K562 (cell line): ENCODE measurements at places on chromosomes 11 and 22. TPM values are rescaled to one million over a fixed set of nuclear protein-coding genes. Genes with fewer than 3 reads are reported as not detected.
A peak's percentile ranks its signal among the peaks of the same experiment; 100 is the strongest.

Gene OR10D3
- 0.27 and 0.38 TPM in 2 replicates for polyA plus RNA-seq

DNA sequence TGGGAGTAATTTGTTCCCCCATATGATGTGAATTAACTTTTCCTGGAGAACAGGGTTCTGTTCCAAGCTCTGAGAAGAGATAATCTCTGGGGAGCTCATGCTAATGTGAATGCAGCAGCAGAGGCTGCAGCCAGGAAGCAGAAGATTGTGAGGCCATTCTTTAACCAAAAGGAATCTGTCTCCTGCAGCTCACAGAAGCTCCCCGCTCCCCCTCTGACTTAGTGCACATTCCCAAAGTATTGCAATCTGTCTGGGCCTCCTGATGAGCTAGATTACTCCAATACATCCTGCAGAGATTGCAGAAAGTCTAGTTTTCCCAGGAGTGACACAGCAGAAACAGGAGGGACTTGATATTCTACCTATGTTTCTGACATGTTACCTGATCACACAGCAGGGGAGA is 420.6 kb upstream of the FAT3 start:
- no peak overlapping the region for H3K4me3 ChIP-seq
- H3K36me3 ChIP-seq, result no peaks in the 10 kb centered on the region
- no peaks in the 10 kb centered on the region for H3K27me3 ChIP-seq
- DNase-seq, result no peak
- peaks cover 15% of the 10 kb centered on the region; the same call in 2 of the 3 replicates for H3K4me1 ChIP-seq

DNA sequence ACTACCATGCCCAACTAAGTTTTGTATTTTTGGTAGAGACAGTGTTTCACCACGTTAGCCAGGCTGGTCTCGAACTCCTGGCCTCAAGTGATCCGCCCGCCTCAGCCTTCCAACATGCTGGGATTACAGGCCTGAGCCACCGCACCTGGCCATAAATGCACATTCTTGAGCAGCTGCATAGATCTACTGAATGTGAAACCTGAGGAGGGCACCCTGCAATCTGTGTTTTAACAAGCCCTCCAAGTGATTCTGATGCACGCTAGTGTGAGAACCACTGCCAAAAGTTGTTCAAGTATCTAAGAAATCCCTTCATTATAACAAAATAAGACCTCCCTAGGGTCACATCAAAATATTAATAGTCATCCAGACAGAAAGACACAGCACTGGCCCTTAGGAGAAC is 89.3 kb downstream of the RDX start:
- DNase-seq, result no peak
- no peaks in the 10 kb centered on the region for H3K27me3 ChIP-seq
- H3K36me3 ChIP-seq, result no peaks in the 10 kb centered on the region

GRCh38 chr11:79963856-79964645 is 523.2 kb upstream of the TENM4 start:
- H3K4me1 ChIP-seq, result no peaks in the 10 kb centered on the region
- no peak overlapping the region for H3K27ac ChIP-seq
- DNase-seq, result no peak
- no peak overlapping the region for H3K4me3 ChIP-seq
- H3K36me3 ChIP-seq, result no peaks in the 10 kb centered on the region

DNA sequence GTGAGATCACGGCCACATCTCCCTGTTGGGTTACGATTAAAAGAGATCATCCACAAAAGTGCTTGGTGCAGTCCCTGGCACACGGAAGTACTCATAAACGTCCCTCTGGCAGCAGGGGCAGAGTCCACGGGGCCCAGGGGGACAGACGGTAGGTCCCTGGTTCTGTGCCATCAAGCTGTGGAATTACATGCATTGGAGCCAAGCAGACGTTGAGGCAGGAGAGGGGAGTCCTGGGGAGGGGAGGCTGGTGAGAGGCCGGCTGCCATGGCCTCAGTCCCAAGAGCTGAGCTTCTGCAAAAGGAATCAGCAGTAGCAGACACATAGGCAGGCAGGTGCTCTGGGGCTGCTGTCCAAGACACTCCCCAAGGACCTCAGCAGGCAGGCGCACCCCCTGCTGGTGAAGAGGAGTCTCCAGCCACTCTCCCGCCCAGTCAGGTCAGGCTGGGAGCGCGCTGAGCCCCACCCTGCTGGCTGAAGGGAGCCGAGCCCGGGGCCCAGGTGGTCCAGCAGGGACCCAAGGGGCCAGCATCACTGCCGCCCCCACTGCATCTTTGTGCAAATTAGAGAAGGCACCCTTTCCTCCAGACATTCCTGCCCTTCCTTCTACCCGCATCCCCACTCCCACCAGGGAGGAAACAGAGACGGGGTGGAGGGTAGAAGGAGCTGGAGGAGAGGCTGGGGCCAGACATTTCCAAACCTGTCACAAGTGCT is 7.6 kb upstream of the KCTD17 start:
- no peaks in the 10 kb centered on the region for H3K36me3 ChIP-seq
- H3K27me3 ChIP-seq, result no peaks in the 10 kb centered on the region
- peak; percentile 74 for DNase-seq
- H3K4me1 ChIP-seq, result no peaks in the 10 kb centered on the region
- no peak overlapping the region for H3K4me3 ChIP-seq

GRCh38 chr22:39233710-39234471 is 10.9 kb downstream of the PDGFB start:
- DNase-seq, result no peak
- peaks cover 56% of the 10 kb centered on the region for H3K4me1 ChIP-seq
- no peaks in the 10 kb centered on the region for H3K27me3 ChIP-seq
- H3K4me3 ChIP-seq, result no peak overlapping the region

DNA sequence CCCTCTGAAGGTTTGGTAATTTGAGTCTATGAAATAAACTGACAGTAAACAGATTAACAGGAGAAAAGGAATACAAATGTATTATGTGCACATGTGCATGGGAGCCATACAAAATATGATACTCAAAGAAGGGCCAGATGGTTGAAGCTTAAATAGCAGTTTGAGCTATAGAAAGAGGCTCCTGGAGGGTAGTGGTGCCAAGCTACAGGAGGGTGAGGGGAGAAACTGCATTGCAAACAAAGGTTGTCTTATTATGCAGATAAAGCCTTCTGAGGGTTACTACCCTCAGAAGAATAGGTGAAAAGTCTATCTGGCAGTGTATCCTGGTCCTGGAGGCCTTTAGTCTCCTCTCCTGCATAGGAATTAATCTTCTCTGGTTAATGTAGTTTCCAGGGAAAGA is 267.3 kb upstream of the MPPED2 start:
- DNase-seq, result no peak
- H3K4me1 ChIP-seq, result no peaks in the 10 kb centered on the region
- no peaks in the 10 kb centered on the region for H3K36me3 ChIP-seq
- H3K27me3 ChIP-seq, result no peaks in the 10 kb centered on the region

DNA sequence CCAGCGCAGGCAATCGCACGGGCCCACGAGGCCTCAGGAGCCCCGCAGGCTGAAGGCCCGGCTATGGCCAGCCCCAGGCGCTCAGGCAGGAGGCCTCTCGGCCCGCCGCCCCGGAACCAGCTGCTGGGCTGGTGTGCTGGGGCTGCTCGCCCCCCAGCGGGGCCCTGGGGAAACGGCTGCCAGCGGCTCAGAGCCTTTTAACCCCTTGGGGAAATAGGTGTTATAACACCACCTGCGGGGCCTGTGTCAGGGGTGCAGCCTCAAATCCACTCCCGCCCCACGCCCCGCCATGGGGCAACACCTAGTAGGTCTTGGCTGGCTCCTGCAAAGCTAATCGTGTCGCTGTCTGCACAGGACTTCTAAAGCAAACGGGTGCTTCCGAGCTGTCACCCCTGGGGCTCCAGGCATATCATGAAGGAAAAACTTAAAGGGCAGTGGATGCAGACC is 237.4 kb downstream of the TTC28 start:
- H3K27ac ChIP-seq, result peak overlapping the region; percentile 48; the same call in 2 of the 3 replicates
- peak; percentile 71 for DNase-seq
- no peaks in the 10 kb centered on the region for H3K27me3 ChIP-seq
- no peaks in the 10 kb centered on the region for H3K36me3 ChIP-seq

GRCh38 chr11:69530278-69531070 is 49.0 kb downstream of the LINC01488 start:
- peaks cover 13% of the 10 kb centered on the region for H3K27me3 ChIP-seq
- no peak overlapping the region for H3K27ac ChIP-seq
- H3K36me3 ChIP-seq, result no peaks in the 10 kb centered on the region
- peaks cover 21% of the 10 kb centered on the region for H3K4me1 ChIP-seq
- no peak for DNase-seq

GRCh38 chr11:117627259-117627658 is 169.8 kb downstream of the DSCAML1 start:
- H3K4me3 ChIP-seq, result no peak overlapping the region
- no peak overlapping the region for H3K27ac ChIP-seq
- H3K27me3 ChIP-seq, result peaks cover 66% of the 10 kb centered on the region
